NCI-H524 treated with DMSO at 0.1 percent for 48 hours (cell line): ENCODE measurements at places on chromosomes 4 and X.

- no peak for DNase-seq
These were observed 53.1 kb downstream of the RASGEF1B start for GRCh38 chr4:81418572-81418971.

GRCh38 chr4:99722006-99722405, 64.4 kb upstream of the C4orf54 start:
- no peak for DNase-seq

- DNase-seq: no peak
These were observed 2.7 kb downstream of the DOCK11 start for GRCh38 chrX:118498351-118498750.

GRCh38 chr4:48905363-48906015, 1.1 kb downstream of the OCIAD2 start:
- no peak for DNase-seq

DNA sequence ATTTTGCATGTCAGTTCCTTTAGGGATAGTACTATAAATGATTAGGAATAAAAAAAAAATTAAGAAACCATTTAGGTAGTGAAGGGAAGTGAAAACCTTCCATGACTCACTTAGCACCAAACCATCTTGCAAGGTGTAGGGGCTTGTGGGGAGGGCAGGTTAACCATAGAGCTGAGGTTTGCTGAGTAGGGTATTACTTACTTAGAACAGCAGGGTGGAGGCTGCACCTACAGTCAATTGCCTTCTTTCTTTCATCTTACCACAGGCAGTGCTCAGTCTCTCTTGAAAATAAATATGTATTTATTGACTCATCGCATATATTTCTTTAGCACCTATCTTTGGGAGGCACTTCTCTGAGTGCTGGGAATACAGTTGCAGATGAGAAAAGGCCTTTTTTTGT, 104.9 kb upstream of the GIMD1 start:
- no peak for DNase-seq

GRCh38 chr4:53752124-53752523, 160.8 kb upstream of the LNX1 start:
- no peak for DNase-seq

DNA sequence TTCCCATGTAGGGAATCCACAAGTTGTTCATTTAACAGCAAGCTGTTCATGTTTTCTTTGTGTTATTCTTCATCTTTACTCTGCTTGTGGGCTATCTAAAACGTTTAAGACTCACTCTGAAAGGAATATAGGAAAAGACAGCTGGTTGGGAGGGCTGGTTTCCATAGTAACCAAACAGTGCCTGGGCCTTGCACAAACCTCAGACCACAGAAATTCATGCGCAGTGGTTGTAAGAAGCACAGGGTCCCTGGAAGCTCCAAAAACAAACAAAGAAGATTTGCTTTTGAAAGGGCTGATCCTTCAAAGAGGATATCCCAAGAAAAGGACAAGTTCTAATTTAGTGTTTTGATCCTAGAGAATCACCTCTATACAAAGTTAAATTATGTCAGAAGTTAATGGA, 7.8 kb downstream of the SERTM2 start:
- peak; percentile 77 for DNase-seq

GRCh38 chr4:25376754-25377571, at the start of gene ANAPC4:
Gene ANAPC4 (plus strand): TSS chr4:25377263. CDS start chr4:25377428, 165 bp downstream.
- DNase-seq: peak; percentile 51

- DNase-seq: no peak
These were observed 7.7 kb upstream of the F11 start for GRCh38 chr4:186258216-186258811.

- no peak for DNase-seq
These were observed 75.0 kb upstream of the TMPRSS11A start for GRCh38 chr4:68038272-68038671.

- DNase-seq: peak; percentile 70
These were observed 46.7 kb downstream of the FGF16 start for GRCh38 chrX:77493677-77494553.

- no peak for DNase-seq
These were observed 111.9 kb downstream of the GABRB1 start for GRCh38 chr4:47143261-47143660.

DNA sequence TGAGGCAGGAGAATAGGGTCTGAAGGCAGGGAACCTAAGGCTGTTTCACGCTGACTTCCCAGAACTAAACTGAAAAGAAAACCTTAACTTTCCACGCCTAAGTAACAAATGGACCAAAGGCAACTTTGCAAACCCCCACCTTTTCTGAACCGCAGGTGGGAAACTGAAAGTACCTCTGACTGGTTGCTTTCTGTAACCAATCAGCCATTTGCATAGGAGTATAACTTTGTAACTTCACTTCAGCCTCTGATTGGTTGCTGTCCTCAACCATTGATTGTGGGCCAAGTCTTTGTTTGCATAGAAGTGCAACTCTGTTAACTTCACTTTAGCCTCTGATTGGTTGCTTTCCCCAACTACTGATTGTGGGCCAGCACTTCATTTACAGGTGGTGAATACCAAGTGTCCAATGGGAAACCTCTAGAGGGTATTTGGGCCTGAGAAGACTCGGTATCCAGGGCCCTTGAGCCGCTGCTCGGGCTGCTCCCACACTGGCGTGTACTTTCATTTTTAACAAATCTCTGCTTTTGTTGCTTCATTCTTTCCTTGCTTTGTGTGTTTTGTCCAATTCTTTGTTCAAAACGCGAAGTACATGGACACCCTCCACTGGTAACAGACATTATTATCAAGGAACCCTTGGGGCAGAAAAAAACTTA, 121.6 kb upstream of the CBR4 start:
- no peak for DNase-seq

DNA sequence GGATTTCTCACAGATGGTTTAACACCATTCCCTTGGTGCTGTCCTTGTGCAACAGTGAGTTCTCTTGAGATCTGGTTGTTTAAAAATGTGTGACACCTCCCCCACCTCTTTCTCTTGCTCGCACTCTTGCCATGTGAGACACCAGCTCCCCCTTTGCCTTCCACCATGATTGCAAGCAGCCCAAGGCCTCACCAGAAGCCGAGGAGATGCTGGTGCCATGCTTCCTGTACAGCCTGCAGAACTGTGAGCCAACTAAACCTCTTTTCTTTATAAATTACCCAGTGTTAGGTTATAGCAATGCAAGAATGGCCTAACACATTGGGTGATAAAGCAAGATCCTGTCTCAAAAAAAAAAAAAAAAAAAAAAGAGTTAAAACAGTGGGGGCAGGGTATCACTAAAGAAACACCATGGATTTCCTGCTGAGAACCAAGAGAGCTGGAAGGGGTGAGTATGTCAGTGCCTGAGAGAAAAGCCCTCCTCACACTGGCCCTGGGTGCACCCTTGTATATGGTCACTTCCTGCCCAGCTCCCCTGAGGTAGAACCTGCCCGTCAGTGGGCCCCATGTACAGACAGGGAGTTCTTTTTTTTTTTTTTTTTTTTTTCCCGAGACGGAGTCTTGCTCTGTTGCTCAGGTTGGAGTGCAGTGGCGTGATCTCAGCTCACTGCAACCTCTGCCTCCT, 46.4 kb downstream of the APOO start:
- DNase-seq: no peak

GRCh38 chr4:101421386-101421785, 74.1 kb upstream of the PPP3CA start:
- DNase-seq: no peak

DNA sequence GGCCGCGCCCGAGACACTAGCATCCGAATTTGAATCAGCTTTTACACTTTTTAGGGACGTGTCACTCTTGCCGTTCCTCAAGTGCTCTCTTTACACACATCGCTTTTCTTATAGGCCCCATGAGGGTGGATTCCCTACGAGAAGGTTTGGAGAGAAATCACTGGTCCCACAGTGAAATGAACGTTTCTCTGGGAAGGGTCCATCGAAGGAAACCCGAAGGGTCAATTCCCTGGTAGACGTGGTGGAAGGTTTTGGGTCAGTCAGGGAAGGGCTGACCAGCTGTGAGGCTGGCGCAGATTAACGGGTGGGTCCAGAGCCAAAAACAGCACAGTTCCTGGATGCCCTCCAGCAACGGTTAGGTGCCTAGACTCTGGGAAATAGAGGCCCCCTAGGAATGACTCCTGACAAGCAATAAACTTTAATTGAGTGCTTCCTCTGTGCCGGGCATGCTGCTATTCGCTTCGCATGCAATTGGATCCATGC, 35.9 kb downstream of the ETDC start:
- DNase-seq: no peak

DNA sequence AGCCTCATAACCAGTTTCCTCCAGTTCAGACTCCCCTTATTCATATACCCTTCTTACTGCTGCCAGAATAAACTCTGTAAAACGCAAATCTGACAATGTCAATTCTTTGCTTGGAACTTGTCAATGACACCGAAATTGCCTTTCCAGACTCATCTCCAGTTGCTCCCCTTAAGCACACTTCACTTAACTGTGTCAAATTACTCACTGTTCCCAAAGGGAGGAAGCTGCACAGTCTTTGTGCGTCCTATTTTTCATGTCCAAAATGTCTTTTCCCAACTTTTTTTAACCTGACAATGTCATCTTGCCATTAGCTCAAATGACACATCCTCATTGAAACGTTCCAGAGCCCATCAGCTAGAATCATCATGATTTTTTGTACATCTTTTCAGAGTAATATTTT, 867.3 kb downstream of the RPA4 start:
- no peak for DNase-seq

GRCh38 chr4:88204882-88205281, 46.4 kb upstream of the ABCG2 start:
- DNase-seq: no peak

DNA sequence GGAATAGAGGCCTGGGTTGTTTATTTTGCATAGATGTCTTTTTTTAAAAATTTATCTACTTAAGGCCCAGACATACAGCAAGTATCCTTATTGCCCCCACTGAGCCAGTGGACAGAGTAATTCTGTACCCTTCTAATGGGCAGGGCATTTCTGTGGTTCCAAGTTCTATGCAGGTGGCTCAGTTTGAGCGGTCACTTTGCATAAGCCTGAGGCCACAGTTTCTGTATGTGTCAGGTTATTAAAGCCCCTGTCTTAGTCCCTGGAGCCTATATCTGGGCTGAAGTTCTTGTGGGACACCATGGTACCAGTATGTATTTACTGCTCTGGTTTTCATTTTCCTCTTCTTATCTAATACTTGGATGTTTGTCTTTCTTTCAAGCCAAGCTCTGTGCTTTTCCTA, 168.8 kb downstream of the MID1IP1 start:
- no peak for DNase-seq

- no peak for DNase-seq
These were observed 109.9 kb upstream of the NAP1L5 start for GRCh38 chr4:88807499-88807898.

DNA sequence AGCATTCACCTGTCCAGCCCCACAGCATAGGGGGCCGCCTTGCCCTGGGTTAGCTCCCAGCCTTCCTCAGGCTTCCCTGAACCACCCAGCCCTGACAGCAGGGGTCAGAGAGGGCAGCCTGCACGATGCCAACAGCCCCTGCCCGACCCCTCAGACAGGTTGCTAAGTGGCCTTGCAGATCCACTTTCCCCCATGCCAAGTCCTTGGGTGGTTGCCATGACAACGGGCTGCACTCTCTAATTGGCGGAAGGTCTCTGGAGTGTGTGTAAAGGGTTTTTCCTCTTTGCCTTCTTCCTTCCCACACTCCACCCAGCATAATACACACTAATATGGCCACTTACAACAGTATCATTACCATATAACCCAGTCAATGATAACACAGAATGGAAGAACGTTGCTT, 99.6 kb upstream of the AFAP1 start:
- peak; percentile 80 for DNase-seq

DNA sequence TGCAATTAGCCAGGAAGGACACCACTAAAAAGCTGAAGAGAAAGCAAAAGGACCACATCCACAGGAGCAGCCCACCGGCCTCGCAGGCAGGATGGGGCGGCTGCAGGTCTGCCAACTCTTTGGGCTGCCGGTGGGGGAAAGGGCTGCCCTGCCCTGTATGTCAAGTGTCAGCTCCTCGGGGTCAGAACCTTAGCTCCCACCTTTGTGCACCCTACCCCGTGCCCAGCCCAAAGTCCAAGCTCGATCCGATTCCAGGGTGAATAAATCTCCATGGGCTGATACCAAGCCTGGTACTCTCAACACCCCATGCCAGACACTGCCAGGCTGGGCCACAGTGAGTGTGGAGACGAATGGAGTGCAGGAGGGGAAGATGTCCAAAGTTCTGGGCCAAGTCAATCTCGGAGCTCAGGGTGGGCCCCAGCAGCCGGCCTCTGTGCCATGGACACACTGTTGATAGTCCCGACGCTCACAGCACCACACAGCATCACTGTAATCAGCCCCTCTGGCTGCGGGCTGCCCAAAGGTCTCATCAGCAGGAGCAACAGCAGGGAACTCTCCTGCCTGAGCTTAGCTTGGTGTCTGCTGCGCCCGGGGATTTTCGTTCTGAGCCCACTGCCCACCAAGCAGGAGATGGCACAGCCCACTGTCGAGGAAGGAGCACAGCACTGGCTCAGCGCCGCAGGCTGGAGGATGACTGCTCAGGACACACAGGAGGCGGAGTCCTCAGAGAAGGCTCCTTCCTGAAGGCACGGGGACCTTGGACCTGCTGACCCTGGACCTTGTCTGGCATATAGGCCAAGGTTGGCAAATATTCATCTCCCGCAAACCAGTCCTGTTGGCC, 84.4 kb downstream of the JAKMIP1 start:
- no peak for DNase-seq

DNA sequence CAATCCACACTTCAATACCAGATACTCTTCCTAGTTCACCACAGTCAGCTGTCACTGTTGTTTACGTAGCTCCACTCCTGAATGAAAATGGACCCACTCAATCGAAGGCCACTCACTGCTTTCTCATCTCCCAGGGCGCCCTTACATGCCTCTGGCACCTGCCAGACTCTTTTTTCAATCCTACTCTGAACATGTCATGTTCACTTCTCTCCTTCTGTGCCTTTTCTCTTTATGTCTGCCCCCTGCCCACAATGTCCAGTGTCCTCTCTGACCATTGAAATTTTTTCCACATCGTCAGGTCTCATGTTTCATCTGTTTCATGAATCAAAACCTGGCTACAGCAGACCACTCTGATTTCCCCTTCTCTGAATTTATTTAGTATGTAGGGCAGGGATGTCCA, 1.3 kb upstream of the MGAT4D start:
- DNase-seq: no peak

DNA sequence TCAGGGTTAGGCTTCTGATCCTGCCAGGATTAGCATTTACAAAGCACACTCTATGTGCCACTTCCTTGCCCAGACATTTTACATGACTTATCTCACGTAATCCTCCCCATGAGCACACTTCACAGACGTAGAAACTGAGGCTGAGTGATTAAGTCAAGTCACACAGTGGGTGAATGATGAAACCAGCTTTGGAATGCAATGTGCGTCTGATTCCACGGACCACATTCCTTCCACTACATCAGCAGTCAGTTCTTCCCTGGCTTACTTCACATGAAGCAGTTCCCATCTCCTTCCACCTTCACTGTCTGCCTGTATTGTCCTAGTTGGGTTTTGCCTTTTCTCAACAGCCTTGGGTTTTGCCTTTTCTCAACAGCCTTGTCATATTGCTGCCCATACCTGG, 134.3 kb upstream of the PPARGC1A start:
- no peak for DNase-seq

GRCh38 chr4:41213625-41214135, 662 bp downstream of the APBB2 start:
- no peak for DNase-seq
